IMR-90 (cell line): ENCODE measurements at places on chromosomes 2 and 18. TPM values are rescaled to one million over a fixed set of nuclear protein-coding genes. Genes with fewer than 3 reads are reported as not detected.

PAX3 gene
- total RNA-seq, result not detected in 2 replicates

GRCh38 chr2:201254081-201254730 is 6.1 kb upstream of the CASP8 start:
- DNase-seq, result peak; percentile 52

- DNase-seq, result no peak
Observed at GRCh38 chr2:217903142-217903858, 99.5 kb downstream of the TNS1 start.

GRCh38 chr2:237464757-237465391 is 22.2 kb upstream of the MLPH start:
- peak; percentile 37 for DNase-seq

DNA sequence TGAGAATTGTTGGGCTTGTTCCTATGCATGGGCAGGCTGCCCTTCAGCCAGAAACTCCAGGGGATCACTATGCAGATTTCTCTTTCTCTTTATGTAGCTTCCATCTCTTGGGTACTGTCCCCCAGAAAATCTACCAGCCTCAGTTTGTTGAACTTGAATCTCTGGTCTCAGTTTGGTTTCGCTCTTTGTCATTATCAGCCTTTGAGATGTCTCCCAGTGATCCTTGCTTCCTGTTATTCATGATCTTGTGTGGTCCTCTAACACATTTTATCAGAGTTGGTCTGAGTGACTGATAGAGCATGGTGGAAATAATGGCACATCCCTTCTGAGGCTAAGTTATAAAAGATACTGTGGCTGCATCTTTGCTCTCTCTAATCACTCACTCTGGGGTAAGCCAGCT is 7.8 kb downstream of the TMEM87B start:
- DNase-seq, result no peak

ALK gene
- total RNA-seq, result not detected in 2 replicates

DNA sequence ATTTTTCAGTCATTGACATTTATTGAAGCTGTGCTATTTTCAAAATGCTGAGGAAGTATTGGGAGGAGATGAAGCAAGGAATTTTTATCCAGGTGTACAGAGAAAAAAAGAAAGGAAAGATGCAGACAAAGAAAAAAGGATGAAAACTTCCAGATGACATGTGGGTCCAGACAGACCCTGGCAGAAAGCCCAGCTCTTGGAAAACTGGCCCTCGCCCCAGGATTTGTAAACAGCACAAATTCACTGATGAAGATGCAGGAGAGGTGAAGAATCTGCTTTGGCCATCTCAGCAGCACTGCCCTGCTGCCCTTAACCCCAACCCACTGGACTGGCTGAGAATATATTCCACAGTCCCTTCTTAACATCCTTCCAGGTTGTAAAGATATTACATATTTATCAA is 12.5 kb downstream of the TACR1 start:
- no peak for DNase-seq

DNA sequence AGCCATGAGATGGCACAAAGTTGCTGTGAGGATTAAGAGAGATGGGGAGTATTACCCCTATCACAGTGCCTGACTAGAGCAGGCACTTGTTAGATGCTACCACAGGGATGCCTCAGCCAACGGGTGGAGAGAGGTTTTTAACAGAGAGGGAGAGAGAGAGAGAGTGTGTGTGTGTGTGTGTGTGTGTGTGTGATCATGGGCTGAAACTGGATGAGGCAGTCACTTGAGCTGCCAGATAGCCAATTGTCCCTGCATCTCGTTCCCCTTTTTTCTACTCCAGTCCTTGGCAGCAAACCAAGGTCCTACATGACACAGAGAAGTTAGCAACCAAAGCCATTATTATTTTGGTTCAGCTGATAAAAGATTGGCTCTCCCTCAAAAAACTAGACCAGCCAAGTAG is 3.0 kb downstream of the CD8A start:
- DNase-seq, result no peak

DNA sequence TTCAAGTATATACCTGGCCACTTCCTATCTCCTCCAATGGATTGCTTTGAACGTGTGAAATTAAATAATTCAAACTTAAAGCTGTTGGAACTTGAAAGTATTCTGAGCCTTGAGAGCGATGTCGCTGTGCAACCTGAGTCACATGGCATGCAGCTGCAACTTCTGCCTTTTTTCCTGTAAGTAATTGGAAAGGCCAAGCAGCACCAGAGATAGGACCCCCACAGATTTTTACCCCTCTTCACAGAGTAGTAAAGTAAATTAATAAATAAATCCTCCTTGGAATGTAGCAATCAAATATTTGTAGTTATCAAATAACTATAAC is 3.2 kb upstream of the RNF149 start:
- no peak for DNase-seq

GRCh38 chr2:62895632-62896009 is 155.0 kb upstream of the OTX1 start:
- peak; percentile 75 for DNase-seq

DNA sequence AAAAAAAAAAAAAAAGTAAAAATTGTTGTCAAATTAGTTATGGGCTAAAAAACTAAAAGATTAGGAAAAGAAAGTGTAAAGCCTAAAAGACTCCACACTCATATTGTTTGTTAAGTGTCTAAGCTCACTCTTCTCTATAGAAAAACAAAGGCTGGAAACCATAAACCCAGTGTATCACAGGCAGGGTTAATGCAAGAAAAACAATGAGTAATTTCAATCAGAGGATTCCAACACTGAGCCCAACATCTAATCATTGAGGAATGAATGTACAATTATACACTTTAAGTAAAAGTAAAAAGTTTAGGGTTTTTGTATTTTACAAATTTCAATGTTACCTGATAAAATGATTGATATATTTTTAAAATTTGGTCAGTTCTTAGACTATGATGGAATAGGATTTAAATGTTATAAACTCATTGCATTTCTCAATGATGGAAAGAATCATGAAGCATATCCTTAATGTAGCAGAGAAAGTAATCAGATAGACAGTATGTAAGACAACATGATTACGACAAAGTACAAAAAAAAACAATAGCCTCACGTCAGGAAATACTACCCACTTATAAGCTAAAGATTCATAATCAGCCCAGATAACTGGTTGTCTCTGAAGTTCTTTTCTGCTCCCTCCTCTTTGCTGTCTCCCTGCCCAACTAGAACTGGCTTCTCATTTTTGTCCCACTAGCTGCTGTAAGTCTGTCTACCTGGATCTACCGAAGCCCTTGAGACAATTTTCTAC is 44.5 kb upstream of the SP3 start:
- peak; percentile 64 for DNase-seq
